ENCODE measurements at places on chromosomes 3 and 15.

DNA sequence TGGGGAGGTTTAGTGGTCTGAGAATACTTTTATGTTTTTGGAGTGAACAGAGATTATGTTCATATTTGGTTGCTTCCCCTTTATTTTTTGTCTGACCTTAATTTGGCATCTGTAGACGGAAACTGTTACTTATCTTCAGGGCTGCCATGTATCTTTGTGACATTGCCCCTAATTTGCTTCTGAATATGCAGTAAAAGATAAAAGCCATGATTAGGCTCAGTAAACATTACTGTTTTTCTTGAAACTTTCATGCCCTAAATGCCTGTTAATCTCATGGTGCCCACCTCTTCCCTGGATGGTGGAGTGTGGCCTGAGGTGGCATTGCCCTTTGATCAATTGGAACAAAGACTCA is 106.7 kb downstream of the C3orf70 start:
- no peak for DNase-seq

- no peak for DNase-seq
Measured at GRCh38 chr3:128555098-128555825, 62.3 kb upstream of the GATA2 start.

GRCh38 chr15:41495736-41496599 is 2.3 kb downstream of the ITPKA start:
- DNase-seq: no peak

- no peak for DNase-seq
Measured at GRCh38 chr3:105869861-105870755, 1.3 kb upstream of the CBLB start.

DNA sequence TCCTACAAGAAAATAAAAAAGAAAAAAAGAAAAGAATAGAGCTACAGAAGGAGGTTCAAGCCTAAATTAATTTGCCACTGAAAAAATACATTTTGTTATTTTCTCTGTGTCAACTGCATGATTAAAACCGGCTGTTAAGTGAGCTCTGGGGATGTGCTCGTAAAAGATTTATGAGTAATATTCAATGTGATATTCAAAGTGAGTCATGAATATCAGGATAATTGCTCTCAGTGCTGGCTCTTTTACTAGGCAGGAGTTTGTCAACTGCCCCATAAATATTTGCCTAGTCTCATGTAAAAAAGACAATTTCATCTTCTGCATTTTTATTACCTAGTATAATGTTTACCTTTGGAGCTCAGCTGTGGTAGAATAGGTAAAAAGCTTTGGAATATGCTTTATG is 78.9 kb downstream of the CDIN1 start:
- DNase-seq: no peak

- no peak for DNase-seq
Measured at GRCh38 chr3:63607716-63608115, 44.8 kb upstream of the SNTN start.
